Inflammatory macrophage (primary cell): ENCODE measurements at places on chromosomes 6 and 20.
A peak's percentile ranks its signal among the peaks of the same experiment; 100 is the strongest.

DNA sequence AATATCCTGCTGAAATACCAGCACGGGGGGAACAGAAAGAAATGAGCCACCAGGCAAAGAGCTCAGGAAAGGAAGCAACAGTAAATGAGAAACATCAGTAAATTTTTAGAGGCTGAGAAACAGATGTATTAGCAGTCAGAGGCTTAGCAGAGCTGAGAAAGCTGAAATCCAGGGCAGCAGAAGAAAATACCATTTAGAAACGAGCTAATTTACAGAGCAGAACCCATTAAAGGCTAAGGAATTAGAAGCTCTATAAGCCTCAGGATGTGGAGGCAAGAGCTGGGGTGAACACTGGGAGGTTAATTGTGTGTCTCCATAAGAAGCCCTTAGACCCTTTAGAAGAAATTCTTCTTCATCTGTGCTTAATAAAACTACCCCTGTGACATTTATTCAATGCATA lies 178.6 kb upstream of the RGS17 start:
- no peak for DNase-seq

DNA sequence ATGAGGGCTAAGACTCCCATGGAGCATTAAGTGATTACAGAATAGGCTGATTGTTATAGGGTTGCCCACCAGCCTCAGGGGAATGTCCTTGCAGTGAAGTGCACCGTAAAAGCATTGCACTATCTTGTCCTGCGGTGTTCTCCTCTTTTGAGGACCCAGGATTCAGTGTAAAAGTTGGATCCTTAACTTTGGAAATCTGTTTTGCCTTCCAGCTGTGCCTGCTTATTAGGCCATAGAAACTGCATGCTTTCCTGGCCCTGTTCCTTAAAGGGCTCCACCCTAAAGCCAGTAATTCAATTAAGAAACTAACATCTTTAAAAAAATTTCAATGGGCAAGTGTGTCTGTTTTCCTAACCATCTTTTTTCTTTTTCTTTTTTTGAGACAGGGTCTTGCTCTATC lies 25.4 kb upstream of the NOTCH4 start:
- DNase-seq, result no peak

DNA sequence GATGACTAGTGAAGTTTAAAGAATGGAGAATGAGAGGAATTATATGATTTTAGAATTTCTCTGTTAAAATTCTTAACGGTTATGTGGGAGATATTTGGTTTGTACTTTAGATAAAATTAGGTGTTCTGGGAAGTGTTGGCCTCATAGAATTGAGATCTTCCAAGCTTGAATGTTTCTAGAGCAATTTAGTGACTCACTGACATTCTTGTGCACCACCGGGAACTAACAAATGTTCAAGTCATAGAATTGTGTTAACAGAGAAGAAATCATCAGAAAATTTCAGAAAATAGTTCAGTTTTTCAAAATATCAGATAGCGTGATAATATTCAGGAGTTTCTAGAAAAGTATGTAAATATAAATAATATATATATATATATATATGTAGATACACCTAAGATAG lies 67.9 kb upstream of the BMP5 start:
- DNase-seq, result no peak

DNA sequence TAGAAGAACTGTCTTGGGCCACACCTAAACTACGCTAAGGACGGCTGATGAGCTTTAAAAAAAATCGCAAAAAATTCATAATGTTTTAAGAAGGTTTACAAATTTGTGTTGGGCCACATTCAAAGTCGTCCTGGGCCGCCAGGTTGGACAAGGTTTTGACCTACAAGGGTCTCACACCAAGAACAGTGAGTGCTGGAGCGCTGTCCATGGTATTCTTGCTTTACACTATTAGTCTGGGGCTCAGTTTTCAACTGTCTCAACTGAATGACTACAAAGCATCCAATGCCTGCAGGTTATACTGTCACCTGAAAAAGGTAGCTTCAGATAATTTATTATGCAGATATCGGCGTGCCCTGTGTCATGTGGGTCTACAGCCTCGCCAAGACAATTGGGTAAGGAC lies 3.7 kb upstream of the FAXC start:
- DNase-seq, result no peak

DNA sequence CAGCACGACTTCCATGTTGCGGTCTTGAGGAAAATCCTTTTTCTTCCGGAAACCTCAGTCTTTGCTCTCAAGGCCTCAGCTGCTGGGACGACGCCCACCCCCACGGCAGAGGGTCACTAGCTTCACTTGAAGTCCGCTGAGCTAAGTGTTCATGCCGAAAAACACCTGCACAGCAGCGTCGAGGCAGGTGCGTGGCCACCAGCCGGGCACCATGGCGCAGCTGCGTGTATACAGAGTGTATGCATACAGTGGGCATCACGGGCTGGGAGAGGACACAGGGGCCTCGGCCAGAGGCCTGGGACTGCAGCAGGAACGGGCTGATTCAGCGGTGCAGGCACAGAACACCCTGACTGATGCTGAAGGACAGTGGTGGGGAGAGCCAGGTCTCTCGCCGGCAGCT lies 20.1 kb downstream of the KCNQ2 start:
- no peak for DNase-seq

DNA sequence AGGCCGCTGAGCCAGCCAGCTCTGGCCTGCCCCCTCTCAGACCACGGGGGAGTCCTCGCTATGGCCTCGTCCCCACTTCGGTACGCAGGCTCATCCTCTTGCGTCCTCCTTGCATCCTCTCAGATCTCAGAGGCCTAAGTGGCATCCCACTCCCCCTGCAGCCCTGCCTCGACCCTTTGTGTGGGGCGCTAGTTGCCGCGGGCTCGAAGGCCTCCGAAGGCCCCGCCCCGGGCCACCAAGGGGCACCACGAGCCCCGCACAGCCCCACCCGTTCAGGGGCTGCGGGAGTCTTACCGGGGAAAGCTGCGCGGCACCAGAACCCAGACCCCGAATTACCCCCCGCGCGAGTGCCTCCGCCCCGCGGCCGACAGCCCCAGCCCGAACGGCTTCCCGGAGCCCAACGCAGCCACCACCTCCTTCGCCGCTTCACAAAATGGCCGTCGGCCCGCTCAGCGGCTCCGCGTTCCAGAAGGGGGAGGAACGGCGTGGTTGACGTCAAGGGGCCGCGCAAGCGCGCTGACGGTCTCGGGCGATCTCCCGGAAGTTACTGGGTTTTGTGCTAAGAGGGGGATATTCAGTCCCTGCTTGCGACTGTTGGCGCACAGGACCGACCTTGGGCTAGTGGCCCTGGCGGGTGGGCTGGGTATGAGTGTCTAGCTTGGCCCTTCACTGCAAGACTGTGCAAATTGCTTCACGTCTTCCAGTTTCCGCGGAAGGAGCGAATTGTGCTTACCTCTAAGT lies at the start of the genes CPNE1 and RBM12:
TSS of gene CPNE1 (minus strand) at position 435 of the 741 bp plus-strand sequence. CDS start 31,977 bp downstream, outside the sequence.
TSS of gene RBM12 (minus strand) at position 435 of the 741 bp plus-strand sequence. CDS start 9,578 bp downstream, outside the sequence.
- peak; percentile 94 for DNase-seq

DNA sequence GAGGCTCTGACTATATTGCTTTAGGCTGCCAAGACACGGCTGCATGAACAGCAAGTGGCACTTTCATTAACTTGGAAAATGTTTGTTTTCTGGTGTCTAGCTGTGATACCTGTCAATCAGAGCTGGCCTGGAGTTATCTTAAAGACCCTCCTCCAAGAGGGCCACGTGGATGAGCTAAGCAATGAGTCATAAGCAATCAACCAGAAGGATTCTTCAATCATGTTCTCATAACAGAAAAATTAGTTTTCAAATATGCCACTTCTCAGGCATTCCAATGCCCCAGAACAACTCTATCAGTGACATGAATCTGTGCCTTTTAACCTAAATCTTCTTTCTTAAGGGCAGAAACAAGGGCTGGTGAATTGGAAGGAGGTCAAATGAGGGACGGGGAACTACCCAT lies 283.0 kb downstream of the HTR1B start:
- DNase-seq, result no peak

- DNase-seq, result peak; percentile 40
Measured at GRCh38 chr6:137921823-137922222, 54.8 kb downstream of the TNFAIP3 start.

GRCh38 chr20:57498425-57499400 lies 26.2 kb downstream of the CTCFL start:
- DNase-seq, result peak; percentile 62

GRCh38 chr20:62893700-62894099 lies 32.1 kb upstream of the TCFL5 start:
- no peak for DNase-seq

GRCh38 chr6:47200536-47201334 lies 109.0 kb downstream of the TNFRSF21 start:
- DNase-seq, result no peak

GRCh38 chr6:47097092-47097945 lies 55.2 kb upstream of the ADGRF1 start:
- peak; percentile 81 for DNase-seq

DNA sequence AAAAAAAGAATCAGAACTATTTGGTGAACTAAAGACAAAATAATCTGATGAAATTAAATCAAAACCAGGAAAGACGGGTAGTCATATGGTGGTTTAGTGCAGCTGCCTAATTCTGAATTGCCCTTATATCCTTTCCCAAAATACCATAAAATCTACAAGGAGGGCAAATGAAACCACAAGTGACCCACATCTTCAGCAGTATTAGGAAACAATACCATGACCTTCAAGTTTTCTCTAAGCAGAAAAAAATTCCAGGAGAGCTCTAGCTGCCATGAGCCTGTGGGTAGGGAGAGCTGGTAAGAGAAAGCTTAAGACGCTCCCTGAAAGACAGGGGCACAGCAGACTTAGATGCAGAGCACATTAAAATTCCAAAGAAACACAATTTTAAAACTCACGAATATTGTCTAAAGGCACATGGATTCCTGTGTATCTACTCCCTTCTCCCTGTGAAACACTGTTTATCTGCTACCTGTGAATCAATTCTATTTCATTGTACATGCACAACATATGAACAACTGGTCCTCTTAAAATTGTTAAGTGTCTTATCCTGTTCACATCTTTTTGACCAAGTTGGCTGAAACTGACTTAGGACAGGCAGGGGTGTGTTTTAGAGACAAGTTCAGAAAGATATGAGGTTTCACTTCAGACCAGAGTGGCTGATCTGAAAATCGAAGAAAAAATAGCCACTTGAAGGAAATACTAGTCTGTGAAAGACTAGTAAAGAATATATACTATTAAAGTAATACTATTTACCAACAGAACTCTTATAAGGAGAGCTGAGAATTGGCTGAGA lies 153.6 kb upstream of the SHLD1 start:
- no peak for DNase-seq
